Left cardiac atrium (tissue), 4 donors: ENCODE measurements at places on chromosomes 7 and 10.

DNA sequence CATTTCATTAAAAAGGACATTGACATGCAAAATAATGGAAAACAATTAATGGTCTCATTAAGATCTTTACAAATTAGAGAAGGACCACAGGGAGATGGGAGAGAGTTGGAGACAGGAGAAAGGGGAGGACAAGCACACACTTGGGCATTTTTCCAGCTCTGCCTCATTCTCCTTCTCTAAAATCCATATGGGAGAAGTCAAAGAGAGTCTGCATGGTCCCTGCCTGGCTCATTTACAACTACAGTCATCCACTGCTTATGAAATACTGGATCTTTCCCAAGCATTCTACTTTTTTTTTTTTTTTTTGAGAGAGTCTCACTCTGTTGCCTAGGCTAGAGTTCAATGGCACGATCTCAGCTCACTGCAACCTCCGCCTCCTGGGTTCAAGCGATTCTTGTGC lies 518.9 kb upstream of the CELF2 start:
- DNase-seq = no peak

DNA sequence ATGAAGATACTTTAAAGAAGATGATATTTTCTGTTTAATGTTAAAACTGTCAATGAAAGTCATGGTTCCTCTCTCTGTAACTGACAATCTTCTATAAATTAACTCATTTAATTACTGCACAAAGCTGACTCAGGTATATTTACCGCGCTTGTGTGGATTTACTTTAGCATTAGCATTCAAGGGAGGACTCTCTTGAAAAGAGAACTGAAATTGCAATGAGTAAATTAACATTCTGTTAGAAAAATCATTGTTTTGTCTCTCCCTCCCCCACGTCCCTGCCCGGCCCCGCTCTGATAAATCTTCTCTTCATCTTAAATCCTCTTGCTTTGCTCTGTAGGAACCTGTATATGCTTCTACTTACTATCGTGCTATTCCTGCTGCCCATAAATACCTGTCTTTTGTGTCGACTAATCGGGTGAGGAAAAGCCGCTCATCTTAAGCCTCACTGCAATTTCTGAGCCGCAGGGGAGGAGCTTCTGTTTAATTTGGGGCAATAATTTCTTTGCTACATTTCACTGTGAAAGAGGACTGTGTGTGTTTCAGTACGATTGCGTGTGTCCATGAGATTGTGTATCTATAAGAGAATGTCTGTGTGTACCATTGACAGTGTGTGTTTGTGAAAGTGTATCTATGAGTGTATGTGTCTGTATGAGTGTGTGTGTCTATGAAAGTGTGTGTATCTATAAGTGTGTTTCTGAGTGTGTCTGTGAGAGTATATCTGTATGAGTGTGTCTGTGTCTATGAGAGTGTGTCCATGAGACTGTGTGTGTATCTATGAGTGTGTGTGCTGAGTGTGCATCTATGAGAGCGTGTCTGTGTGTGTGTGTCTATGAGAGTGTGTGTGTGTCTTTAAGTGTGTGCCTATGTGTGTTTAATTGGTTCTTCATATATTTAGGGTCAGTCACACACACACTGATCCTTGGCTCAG lies 46.5 kb upstream of the LYZL2 start:
- no peak for DNase-seq

- no peak for DNase-seq
These were observed 540.9 kb downstream of the SUGCT start for GRCh38 chr7:40675741-40676140.

- no peak for DNase-seq
These were observed 78.3 kb downstream of the SLC25A40 start for GRCh38 chr7:87797798-87798403.

DNA sequence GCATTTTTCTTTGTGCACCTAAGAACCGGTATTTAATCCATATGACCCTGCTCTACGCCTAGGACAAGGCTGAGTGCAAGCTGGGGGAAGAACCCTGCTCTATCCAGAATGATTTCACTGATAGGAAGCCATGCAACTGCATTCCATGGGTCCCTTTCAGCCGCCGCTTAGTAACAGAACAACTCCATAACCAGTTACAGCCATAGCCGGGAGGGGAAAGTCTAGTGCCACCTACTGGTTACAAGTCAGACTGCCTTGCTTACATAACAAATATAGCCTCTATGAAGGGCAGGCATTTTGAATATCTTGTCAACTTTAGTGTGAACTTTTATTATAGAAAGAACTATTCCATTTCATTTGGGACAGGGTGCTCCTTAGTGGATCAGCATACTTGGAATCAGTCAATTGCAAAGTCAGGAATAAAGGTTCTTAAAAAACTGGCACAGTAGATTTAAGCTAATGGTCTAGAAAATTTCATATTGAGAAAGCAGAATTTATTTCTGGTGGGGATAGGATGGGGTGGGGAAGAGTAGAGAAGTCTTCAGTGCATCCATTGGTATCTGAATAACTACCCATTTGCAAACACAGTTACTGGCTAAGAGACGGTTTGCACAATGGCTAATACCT lies 521.7 kb downstream of the ADRA2A start:
- peak; percentile 41 for DNase-seq

DNA sequence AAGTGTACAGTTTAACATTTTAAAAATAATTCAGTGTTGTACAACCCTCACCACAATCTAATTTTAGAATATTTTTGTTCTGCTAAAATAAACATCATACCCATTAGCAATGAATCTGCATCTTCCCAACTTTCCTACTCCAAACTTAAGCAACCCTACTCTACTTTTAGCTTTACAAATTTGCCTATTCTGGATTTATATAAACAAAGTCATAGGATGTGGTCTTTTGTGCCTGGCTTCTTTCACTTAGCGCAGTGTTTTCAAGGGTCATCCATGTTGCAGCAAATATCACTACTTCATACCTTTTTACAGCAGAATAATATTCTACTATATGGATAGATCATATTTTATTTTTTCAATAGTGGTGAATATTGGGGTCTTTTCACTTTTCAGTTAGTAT lies 18.9 kb downstream of the CALML3 start:
- DNase-seq = no peak

GRCh38 chr10:124697443-124697836 lies 46.7 kb downstream of the FAM53B start:
- peak; percentile 8 for DNase-seq

- no peak for DNase-seq
These were observed 224.3 kb downstream of the SFMBT2 start for GRCh38 chr10:7186387-7187018.

- no peak for DNase-seq
These were observed 50.2 kb upstream of the AKR1E2 start for GRCh38 chr10:4775808-4776207.

DNA sequence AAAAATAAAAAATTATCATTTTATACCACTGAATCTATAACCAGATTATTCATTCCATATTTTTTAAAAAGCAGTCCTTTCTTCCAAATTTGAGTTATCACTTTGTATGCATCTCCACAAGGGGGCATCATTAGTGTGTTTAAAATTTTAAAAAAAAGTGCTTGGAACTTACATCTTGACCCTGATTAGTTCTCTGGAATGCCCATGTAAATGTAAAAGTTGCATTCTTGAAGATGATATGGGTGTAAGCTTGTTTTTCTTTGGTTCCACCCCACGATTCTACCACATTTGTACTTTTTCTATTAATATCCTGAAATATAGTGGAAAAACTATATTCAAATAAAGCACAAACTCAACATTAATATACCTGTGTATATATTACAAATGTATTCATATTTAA lies 144.9 kb downstream of the ELAPOR2 start:
- DNase-seq = no peak

DNA sequence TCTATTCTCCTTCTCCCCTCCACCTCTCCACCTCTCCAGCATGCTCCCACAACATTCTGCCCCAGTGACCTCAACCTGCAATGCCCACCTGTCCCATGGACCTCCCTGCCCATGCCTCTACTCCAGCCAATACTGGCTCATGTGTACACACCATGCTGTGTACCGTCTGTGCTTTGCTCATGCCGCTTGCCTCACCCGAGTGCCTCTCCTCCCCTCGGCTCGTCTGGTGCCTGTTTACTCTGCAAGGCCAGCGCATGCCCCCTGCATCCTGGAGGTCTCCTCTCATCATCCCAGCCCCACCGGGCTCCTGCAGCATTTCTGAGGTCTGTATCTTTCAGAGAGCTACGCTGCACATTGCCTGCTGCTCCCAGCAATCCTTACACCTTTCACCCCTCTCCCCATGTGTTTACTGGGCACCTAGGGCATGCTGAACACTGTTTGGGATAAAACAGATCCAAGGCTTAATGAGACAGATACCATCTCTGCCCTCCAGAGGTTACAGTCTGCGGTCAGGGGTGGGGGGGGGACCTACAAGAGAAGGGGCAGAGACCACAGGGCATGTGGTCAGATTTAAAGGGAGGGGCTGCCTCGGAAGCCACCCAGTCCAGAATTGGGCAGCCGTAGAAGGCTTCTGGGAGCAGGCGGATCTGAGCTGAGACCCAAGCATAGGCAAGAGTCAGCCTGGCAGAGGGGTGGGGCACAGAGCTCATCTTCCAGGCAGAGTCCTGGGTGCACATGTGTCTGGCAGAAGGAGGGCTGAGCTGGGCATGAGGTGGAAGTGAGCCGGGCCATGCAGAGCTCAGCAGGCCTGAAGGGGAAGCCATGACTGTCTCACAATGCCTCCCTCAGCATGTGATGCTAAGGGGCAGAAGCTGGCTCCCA lies 29.6 kb upstream of the PSAP start:
- DNase-seq = no peak

DNA sequence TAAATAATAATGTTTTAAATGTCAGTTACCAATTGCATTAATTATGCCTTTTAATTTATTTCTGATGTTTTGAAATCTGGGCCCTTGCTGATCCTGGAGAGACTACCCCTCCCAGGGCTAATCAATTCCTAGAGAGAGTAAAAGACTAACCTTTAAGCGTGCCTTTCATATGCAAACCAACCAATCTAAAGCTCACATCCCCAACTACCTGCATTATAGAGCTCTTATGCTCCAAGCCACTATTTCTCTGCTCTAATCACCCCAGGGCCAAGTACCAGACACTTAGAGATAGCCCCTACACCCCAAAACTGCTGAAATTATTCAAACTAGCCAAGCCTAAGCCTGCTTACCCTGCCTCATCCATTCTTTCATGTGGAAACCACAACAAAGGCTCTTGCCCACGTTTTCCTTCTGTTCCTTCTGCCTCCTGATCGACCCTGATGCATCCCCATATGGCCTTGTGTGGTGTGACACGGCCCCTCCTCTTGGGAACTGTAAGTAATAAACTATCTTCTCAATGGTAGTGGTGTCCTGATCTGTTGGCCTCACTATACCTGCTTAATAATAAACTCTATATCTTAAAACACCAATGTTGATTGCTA lies 97.7 kb downstream of the HIBADH start:
- DNase-seq = no peak

- no peak for DNase-seq
These were observed 39.5 kb downstream of the ADK start for GRCh38 chr10:74190494-74190893.
